Non-pigmented ciliary epithelial cell (primary cell): ENCODE measurements at places on chromosomes 1 and 21.

GRCh38 chr1:151918819-151919610, 9.7 kb upstream of the THEM4 start:
- no peak for DNase-seq

GRCh38 chr1:64526312-64526711, 56.4 kb downstream of the CACHD1 start:
- DNase-seq = no peak

- no peak for DNase-seq
These were observed at the start of gene TMEM125 for GRCh38 chr1:43269627-43270375. TMEM125 (plus strand) TSS chr1:43269983; CDS start chr1:43272723, 2,740 bp downstream.

GRCh38 chr1:224435999-224436398, 1.4 kb upstream of the WDR26 start:
- no peak for DNase-seq

DNA sequence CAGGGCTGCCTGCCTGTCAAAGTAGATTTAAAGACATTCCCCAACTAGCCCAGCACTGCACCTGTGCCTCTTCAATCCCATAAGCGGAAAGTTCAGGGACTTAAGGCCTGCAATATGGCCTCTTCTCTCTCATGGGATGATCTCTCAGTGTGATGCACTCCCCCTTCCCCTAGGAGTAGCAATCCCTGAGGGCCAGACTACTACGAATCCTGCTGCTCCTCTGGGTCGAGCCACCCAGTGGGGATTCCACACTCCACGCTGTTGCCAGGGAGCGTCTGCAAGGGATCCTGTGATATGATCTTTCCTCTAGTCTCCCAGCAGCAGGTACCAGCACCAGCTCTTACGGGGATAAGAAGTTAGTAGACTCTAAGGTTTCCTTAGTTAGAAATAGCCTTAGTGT, 13.2 kb upstream of the OR6N2 start:
- no peak for DNase-seq

- no peak for DNase-seq
These were observed 788 bp upstream of the EDEM3 start for GRCh38 chr1:184755226-184756065.

- DNase-seq = no peak
These were observed 302.0 kb upstream of the ADGRL2 start for GRCh38 chr1:81498471-81499462.

- no peak for DNase-seq
These were observed 82.4 kb upstream of the CD1D start for GRCh38 chr1:158098256-158098655.

DNA sequence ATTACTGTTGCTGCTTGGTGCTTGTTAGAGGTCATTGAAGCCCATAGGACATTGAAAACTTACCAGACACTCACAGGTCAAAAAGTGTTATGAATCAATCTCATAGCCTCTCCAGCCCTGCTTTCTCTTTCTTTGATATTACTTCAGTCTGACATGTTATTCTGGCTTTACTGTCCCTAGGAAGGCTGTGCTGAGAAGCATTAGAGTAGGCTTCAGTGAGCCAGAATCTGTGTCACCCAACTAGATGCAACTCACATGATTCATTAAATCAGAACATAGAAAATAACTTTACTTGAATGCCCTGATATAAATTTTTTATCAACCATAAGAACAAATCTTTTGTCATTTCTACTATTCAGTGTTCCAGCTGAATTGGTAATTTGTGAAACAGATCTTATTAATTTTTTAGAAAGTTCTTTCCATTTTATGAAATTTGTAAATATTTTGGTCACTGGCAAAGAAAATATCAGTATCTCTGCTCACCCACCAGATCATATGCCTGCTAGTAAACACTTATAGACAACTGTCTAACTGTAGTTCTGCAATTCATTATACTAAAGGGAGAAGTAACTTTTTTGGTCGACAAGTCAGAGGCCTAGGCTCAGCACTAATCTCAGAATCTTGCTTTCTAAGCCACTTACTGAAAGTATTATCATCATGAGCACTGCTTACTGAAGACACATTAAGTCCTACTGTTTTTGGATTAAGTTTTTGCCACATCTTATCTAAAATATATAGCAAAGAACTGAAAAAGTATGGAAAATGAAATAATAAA, 48.2 kb downstream of the RPAP2 start:
- DNase-seq = no peak

- DNase-seq = no peak
These were observed 100.5 kb downstream of the GIPC2 start for GRCh38 chr1:78146205-78146771.

DNA sequence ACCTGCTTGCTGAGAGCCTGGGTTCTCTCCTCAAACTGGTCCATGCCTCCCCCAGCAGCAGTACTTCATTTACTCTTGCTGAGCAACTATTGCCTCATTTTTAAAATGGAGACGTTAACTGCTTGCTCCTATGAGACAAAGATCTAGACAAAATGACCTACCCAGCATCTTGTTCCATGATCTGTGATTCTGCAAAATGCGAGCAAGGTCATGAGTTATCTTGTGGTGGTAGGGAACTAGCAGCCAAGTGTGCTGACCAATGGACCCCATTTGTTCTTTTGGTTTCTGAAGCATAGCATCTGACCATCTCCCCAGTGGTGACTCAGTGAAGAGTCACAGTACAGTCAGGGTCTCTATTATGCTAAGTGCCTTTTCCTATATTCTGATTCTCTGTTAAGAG, 40.4 kb downstream of the TBX15 start:
- DNase-seq = peak; percentile 38

DNA sequence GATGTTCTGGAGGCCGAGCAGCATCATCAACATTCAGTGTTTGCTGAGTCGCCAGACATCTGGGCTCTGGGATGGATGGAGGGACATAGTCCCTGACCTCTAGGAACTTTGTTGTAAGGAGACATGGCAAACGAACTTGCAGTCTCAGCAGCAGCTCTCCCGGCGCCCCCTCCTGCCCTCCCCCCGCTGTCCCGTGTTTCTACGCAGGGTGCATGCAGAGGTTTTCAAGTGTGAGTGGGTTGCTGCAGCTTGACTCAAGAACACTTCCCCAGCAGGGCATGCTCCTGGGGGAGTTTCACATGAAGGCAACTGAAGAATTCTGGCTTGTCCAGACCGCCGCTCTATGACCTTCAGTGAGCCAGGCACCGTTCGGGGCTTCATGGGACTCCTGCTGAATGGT, 121.9 kb downstream of the CAMTA1 start:
- no peak for DNase-seq

DNA sequence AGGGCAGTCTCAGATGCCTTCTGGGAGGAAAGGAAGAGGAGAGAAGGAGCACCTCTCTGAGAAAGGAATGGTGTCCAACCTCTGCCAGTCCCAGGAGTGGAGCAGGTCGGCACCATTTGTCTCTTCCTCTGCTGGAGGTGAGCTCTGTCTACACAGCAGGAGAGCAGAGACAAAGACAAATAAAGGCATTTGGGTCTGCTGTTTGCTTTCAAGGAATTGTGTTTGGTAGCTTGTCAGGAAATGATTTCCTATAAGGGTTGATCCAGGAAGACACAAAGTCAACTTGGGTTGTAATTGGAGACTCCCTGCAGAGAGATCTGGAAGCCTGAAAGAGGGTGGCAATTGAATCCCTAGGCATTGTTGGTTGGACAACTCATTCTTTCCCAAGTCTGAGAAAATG, 34.5 kb upstream of the PLXNA2 start:
- DNase-seq = no peak

DNA sequence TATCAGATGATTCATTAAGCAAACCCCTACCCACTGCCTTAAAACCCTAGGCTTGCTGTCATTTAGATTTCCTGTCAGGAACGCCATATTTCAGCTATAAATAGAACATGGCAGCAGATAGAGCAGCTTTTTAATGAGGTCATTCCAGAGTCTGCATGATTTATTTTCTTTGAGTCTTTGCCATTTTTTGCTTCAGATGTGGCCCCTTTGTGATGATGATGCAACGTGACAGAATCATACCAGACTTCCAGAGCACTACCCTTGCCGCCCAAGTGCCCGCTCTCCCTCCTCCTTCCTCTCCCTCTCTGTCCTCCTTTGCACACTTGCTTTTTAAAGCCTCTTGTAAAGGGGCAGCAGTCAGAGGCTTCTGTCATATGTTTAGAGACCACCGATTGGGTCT, 55.5 kb upstream of the TRIM67 start:
- DNase-seq = peak; percentile 84

GRCh38 chr21:35974775-35975174, 85.6 kb downstream of the SETD4 start:
- DNase-seq = peak; percentile 5

GRCh38 chr1:106268070-106268469, 788.4 kb upstream of the PRMT6 start:
- DNase-seq = no peak

DNA sequence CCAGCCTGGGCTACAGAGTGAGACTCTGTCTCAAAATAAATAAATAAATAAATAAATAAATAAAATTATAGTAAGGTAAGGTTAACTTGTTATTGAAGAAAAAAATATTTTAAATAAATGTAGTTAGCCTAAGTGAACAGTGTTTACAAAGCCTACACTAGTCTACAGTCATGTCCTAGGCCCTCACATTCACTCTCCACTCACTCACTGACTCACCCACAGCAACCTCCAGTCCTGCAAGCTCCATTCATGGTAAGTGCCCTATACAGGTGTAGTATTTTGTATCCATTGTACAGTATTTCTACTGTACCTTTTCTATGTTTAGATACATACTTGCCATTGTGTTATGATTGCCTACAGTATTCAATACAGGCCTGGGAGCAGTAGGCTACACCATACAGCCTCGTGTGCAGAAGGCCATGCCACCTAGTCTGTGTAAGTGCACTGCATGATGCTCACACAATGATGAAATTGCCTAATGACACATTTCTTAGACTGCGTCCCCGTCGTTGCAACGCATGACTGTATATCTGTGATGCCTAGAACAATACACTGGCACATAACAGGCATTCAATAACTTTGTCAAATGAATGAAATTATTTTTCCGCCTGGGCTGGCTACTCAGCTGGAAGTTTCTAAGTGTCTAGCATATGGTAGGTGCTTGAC, 14.8 kb downstream of the KCNN3 start:
- DNase-seq = no peak

- DNase-seq = no peak
These were observed 6.4 kb downstream of the UTP11 start for GRCh38 chr1:38018864-38019343.
